ENCODE measurements at places on chromosomes 11 and 22. TPM values are rescaled to one million over a fixed set of nuclear protein-coding genes. Genes with fewer than 3 reads are reported as not detected.

- DNase-seq: peak; percentile 60
Observed at GRCh38 chr11:107563702-107564101, 1.8 kb downstream of the ALKBH8 start.

- no peak for DNase-seq
Observed at GRCh38 chr11:36578458-36578857, 10.7 kb downstream of the RAG1 start.

DNA sequence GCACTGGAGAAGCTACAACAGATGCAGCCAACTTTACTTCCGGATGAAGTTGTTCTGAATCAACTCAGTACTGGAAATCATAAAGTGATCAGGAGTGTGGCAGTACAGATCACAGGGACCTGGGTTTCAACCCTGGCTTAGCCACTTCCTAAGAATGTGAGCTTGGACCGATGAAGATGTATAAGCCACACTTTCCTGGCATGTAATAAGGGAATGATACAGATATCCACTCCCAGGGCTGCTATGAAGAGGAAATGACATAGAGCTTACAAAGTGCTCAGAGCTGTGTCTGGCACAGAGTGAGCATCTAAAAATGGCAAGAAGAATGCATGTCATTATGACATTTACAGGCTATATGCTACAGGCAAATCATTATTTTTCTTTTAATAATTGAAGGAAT lies 378.7 kb downstream of the NTM start:
- DNase-seq: peak; percentile 82

GRCh38 chr11:5043380-5043779 lies 2.9 kb upstream of the OR52J3 start:
- DNase-seq: peak; percentile 9

GRCh38 chr11:14386895-14387480 lies 28.0 kb upstream of the RRAS2 start:
- DNase-seq: no peak

GRCh38 chr22:24990344-24990905 lies 37.9 kb downstream of the KIAA1671 start:
- no peak for DNase-seq

DNA sequence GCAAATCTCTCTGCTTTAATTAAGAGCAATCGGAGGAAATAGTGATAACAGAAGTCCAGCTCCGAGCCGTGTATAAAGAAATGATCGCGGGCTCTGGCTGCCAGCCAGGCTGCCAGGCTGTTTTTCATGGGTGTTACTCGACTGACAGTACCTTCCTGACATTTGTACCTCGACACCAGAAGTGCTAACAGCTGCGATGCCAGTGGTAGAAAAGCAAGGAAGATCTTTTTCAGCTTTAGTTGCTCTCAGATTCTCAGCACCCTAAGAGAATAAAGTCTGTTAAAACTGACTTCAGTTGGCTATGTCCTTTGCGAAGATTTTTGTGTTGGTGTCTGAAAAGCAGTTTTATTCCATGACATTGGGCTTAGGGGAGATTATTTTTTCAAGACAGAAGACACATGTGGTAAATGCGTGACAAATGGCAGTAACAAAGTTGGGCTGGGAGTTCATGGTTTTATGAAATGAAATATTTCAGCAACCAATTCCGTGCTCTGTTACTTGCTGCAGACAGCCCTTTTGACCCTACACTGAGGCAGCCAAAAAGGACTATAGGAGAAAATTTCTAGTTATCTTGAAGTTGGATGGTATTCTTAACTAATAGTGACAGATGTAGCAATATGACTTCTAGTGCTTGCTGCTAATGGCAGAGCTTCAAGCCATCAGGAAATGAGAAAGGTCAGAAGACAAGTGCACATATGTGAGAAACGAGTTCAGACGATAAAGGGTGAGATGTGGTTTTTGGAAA lies 296.2 kb downstream of the CNTN5 start:
- no peak for DNase-seq

GRCh38 chr11:40204228-40204627 lies 1255.2 kb downstream of the LRRC4C start:
- DNase-seq: no peak

DNA sequence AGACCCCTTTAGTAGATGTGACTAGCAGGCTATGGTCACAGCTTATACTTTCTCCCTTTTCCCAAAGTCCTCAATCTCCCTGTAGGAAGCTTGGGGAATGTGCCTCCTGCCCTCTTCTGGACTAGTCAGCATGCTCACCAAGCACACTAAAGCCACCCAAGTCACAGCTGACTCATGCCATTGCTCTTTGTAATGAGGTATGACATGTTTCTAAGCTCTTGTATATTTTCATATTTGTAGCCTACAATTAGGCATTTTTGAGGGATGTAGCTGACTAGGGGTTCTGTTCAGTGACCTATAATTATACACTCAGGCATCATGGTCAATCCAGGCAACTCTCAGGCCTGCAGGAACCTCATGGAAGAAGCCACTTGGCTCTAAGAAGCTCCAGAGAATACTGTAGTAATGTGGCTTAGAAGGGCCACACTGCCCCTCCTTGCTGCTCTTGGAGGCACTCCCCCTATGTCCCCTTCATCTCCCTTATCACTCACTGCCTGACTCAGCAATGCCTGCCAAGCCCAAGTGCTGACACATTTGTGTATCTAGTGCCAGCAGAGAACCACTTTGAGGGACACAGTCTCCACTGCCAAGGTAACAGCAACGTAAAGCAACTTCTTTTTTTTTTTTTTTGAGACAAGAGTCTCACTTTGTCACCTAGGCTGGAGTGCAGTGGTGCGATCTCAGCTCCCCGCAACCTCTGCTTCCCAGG lies 86.2 kb downstream of the RPL27A start:
- peak; percentile 77 for DNase-seq

DNA sequence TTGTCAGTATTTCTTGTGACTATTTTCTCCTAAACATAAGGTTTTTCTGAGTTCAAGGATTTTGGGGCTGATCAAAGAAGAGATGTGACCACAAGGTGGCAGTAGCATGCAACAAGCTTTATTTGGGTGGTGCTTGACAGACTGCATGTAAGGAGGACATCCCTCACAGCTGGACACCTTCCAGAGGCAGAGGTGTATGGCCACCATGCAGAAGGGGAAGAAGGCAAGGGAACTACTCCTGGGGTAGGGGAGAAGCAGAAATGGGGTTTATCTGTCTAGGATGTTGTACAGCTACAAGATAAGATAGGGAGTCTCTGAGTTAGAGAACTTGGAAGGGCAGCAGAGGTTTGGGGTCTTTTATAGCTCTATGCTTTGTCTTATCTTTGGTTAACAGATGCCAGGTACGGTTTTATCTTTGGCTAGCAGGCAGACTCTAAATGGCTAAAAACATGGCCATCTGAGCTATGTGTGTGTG lies 5.1 kb upstream of the BIRC2 start:
- DNase-seq: peak; percentile 84

DNA sequence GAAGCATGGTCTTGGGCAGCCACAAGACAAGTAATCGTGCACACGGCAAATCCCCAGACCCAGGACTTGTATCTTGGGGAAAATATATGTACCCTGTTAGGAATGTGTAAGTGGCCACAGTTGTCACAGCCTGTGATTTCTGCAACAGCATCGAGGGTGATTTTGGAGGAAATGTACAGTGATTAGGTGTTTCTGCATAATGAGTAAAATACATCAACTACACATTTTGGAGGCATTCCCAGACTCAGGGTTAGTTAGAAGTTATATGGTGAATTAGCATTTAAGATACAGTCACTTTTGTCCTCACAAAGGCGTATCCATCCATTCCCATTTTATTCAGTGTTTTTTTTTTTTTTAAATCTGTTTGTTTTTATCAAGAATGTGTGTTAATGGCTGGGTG lies 28.4 kb downstream of the SUSD2 start:
- no peak for DNase-seq

DNA sequence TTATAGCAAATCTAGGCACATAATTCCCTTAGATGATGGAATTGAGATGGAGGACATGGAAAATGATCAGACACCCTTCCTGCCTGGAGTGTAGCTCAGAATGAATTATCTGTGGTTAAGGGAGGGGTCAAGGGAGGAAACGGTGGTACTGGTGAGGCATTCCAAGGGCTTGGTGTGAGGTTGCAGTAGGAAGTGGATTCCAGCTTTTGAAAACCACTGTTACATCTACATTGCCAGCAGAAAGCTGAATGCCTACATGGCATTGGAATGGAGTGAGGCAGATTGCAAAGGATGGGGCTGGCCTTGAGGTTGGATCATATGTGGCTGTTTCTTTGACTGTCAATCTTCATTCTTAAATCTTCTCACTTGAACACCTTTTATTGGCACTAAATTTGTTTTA lies 684.4 kb downstream of the NTM start:
- DNase-seq: peak; percentile 93

DNA sequence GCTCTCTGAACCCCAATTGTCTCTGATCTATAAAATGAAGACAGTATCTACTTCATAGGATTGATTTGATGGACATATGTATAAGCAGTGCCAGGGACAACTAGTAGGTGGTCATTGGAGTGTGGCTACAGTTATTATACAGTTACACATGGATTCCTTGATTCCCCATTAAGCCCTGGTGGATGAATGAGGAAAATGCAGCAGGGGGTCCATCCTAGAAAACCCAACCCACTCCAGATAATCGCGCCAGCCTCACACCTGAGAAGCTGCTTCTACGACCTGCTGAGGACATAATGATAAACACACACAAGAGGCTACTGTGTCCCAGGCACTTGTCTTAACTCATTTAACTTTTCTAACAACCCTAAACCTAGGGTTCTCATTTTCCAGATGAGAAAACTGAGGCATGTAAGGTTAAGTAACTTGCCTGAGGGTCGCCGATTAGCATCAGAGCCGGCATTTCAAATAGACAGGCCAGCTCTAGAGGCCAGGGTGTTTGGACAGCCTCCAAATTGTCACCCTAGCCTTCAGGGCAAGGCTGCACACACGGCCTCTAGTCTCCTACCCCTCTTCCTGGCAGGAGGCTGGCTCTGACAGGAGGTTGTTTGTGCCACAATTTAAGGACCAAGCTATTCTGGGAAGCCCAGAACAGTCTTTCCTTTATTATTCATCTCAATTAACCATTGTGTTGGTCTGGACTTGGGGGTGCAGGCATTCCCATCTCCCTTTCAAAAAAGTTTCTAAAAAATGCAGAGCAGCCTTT lies 3.8 kb upstream of the C11orf91 start:
- no peak for DNase-seq

Gene TMX2
- 161 TPM for total RNA-seq

Gene TMEM191C
- total RNA-seq: not detected

Gene KDM4F
- not detected for total RNA-seq

All from Daoy (cell line).